ENCODE measurements at places on chromosomes 5 and 9.
A peak's percentile ranks its signal among the peaks of the same experiment; 100 is the strongest.

DNA sequence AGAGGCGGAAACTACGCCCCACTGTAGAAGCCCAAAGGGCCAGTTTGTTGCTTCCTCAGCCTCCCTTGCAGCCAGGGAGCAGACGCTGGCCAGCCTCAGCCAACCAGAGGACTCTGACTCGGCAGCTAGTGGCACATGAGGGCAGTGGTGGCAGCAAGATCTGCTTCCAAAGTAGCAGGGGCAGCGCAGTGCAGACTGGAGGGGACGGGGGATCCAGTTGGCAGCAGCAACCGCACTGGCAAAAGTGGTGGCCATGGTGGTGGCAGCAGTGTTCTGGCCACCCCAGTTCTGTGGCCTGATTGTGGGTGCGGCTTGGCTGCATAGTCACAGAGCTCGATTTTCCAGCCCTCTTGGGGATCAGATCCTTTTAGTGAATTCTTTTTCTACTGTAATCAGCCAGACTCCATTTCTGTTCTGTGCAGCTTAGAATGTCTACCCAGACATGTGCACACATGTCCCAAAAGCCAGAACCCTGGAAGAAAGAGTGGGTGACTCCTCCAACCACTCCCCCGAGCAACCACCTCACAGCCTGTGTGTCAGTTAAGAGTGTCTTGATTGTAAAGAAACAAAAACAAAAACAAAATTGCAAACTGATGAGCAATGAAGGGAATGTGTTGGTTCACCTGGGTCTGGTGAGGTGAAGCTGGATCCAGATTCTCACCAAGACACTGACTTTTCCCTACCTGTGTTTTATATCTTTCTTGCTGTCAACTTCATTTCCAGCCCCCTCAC is 11.0 kb upstream of the ZBTB43 start:
- DNase-seq: no peak

GRCh38 chr9:127706836-127707241 is at the start of gene CFAP157:
TSS of gene CFAP157 (plus strand) at chr9:127706988. CDS start at chr9:127707032, 44 bp downstream.
- no peak for DNase-seq

DNA sequence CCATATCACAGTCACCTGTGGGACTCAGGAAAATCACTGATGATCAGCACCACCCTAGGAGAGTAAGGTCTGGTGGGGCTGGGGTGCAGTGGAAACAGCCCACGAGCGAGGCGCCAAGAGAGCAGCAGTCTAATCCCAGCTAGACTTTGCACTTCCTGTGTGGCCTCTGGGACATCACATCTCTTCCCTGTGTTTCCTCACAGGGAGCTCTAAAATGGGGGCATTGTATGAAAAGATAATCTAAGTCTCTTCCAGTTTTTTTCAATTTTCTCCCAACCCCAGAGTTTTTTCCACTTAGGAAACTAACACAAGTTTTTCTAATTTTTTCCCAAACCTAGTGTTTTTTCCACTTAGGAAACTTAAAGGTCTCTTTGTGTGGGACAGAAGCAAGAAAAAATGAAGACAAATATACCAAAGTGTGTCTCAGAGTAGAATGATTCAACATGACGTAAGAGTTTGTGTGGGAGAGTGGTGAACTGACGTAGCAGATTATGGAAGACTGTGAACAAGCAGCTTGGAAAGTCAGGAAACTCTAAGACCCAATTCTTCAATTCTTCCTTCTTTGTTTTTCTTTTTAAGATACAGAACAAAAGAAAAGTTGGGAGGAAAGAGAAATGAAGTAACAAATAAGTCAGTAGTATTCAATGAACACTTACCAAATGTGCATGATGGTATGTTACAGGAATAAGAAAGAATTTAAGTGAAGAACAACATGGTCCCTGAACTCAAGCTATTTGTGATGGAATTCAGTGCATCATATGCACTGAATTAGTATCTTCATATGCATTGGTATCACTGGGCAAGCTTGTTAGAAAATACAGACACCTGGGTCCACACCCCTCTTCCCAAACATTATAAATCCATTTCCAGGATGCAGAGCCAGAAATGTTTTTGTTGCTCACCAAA is 51.3 kb downstream of the LHFPL2 start:
- no peak for DNase-seq

DNA sequence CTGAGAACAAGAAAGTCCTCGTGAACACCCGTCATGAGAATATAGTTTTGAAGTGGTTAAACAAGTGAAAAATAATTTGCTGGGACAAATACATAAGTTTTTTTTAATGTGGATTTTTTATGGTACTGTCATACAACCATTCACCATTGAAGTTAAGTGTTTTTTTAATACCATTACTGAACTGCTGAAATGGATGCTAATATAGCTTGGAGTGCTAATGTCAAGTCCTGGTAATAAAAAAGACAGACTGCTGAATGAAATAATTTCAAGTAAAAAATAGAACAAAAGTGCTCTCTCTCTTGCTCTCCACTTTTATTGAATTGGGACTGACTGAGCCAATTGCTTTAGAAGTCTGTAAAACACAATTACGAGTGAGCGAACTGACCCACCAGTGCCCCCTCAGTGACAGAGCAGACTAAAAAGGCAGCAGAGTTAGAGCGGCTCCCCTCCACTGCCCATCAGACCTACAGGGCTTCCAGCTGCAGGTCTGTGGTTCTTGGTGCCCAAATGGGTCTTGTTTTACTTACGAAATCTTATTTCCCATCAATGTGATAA is 442.5 kb downstream of the BNC2 start:
- DNase-seq: no peak

DNA sequence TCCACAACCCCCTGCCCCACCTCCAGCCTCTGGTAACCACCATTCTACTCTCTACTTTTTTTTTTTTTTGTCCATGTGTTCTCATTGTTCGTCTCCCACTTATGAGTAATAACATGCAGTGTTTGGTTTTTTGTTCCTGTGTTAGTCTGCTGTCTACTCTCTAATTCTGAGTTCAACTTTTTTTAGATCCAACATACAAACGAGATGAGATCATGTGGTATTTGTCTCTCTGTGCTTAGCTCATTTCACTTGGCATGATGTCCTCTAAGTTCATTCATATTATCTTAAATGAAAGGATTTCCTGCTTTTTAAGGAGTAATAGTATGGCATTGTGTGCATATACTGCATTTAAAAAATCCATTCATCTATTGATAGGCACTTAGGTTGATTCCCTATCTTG is 130.9 kb downstream of the NMUR2 start:
- DNase-seq: no peak

- no peak for DNase-seq
Measured at GRCh38 chr5:179727106-179727505, 5.5 kb upstream of the MAML1 start.

DNA sequence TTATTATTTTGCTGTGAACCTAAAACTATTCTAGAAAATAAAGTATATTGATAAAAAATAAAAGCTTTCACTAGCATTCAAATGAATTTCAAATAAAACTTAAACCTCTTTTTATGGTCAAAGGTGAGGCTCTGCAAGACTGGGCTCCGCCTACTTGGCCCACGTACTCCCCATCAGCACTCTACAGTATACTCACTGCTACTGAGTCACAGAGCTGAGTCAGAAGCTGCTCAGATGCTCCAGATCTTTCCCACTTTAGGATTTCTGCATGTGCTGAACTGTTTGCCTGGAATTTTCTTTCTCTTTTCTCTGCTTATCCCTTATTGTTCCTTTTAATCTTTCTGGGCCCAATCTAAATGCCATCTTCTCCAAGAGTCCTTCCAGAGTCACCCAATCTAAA is 331.9 kb upstream of the CCNG1 start:
- DNase-seq: no peak

- no peak for DNase-seq
Measured at GRCh38 chr9:134611046-134611445, 30.6 kb upstream of the COL5A1 start.

- no peak for DNase-seq
Measured at GRCh38 chr9:91488341-91488740, 64.7 kb upstream of the NFIL3 start.

DNA sequence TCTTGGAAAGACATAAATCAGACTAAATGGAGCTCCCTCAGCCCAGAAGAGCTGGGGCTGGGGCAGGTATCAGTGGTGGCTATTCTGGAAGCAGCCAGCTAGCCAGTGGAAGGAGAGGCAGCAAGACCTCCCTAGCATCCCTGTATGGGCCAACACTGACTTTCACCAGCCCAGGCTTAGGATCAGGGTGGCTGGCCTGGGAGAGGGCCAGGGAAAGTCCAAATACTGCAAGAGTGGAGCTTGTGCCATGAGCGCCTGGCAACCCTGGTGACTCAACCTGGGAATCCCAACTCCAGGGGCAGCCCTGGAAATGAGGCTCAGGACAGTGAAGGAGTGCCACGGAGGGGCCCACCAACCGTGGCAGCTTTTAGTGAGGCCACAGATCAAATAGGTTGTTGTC is 7.6 kb upstream of the IRF1 start:
- no peak for DNase-seq

DNA sequence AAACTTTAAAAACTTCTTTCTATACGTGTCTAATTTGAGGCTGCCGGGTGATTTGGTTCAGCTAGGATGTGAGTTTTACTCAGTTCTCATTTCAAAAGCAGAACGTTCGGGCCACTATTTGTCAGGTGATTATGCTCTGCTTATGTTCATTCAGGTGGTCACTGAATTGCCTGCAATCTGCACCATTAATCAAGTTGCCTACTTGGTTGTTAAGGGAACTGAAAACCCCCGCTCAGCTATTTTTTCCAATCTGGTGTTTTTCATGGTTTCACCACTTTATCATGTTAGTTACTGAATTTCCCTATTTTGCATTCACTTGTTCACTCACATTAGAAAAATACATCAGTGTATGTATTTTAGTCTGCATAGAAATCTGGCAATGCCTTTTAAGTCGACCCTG is 523.0 kb downstream of the CSNK1G3 start:
- DNase-seq: no peak

DNA sequence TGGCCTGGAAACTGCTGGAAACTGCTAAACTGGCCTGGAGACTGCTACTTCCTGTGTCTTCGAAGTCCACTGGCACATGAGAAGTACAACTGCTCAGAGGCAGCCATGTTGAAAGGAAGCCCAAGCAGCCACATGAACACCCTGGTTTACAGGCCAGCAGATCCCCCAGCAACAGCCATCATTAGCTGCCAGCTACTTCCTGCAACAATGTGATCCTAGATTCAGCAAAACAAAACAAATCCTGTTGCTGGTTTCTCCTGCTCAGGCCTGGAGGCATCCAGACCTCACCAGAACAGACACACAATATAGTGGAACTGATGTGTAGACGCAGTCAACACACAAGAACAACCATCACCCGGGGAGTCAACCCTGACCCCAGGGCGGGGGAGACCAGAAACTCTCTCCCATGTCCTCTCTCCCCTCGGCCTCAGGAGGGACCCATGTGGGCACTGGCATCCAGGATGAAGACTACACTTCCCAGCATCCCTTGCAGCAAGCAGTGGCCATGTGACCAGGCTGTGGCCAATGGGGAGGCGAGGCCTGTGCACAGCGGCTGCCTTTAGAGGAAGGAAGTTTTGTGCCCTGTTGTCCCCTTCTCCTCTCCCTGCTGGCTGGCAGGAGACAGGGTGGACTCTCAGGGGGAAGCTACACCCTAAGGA is 9.2 kb upstream of the LCN15 start:
- peak; percentile 24 for DNase-seq

- DNase-seq: no peak
Measured at GRCh38 chr5:80036615-80037014, 1.5 kb downstream of the THBS4 start.

DNA sequence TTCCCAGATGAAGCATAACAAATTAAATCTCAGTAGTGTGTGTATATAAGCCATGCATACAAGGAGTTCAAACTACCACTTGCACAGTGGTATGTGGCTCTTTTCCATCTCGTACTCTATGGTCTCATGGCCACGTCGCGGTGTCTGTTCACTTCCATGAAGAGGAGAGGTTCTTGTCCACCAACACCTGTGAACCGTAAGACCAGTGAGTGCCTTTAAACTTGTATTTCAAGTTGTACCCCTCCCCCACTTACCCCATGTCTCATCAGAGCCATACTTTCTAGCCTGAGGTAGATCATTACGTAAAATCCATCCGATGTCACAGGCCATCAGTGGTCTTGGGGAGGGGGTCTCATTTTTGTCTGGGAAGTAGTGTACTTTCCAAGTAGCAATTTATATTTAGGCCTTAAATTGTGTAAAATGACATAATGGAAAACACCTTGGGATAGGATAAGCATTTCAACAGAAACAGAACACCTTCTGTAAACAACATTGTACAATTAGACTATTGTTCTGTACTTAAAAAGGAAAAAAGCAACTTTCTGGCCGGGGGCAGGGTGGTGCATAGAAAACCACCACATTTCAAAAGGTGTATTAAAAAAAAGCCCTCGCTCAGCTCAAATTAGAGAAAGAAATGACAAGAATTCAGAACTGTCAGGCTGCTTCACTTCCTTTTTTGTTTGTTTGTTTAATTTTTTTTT is 163.0 kb downstream of the SMARCA2 start:
- no peak for DNase-seq

DNA sequence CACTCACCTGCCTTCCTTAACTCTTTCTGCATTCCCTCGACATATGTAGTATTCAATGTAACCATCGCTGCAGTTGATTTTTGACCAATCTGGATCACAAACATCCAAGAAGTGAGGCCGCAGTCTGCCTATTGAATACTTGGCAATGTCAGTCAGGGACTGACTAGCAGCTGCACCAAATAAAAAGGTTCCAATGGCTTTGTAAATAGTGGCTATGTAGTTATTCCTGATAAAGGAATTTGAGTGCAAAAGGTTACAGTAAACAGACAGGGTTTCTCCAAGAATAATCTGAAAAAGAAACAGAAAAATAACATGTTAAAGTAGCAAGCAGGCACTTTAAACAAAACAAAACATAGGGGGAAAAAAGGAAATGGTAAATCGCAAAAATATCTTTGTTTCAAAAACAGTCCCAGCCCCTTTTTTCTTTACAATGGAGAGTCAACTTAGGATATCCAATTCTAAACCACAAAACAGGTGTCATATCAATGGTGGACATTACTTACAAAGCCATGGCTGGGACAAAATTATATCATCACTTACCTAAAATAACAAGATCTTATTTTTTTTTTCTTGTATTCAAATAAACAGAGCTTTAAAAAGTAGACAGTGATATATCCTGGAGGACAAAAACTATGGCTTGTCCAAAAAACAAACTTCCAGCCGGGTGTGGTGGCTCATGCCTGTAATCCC is 66.8 kb downstream of the PLPP1 start:
- DNase-seq: no peak

GRCh38 chr5:114316167-114316566 is 45.7 kb upstream of the KCNN2 start:
- no peak for DNase-seq

Measured in stimulated activated CD4-positive, alpha-beta T cell treated with anti-CD3 and anti-CD28 coated beads, Interleukin-4, amount 100 ng/mL, for 48 hours (primary cell).